Immature natural killer cell (primary cell): ENCODE measurements at places on chromosomes 13 and 19. TPM values are rescaled to one million over a fixed set of nuclear protein-coding genes. Genes with fewer than 3 reads are reported as not detected.
A peak's percentile ranks its signal among the peaks of the same experiment; 100 is the strongest.

The ZNF93 gene
- polyA plus RNA-seq: 4.8 TPM

- no peak for DNase-seq
These were observed 1.3 kb downstream of the SIRT6 start for GRCh38 chr19:4181053-4181508.

The UBL3 gene
- polyA plus RNA-seq: 27.6 TPM

DNA sequence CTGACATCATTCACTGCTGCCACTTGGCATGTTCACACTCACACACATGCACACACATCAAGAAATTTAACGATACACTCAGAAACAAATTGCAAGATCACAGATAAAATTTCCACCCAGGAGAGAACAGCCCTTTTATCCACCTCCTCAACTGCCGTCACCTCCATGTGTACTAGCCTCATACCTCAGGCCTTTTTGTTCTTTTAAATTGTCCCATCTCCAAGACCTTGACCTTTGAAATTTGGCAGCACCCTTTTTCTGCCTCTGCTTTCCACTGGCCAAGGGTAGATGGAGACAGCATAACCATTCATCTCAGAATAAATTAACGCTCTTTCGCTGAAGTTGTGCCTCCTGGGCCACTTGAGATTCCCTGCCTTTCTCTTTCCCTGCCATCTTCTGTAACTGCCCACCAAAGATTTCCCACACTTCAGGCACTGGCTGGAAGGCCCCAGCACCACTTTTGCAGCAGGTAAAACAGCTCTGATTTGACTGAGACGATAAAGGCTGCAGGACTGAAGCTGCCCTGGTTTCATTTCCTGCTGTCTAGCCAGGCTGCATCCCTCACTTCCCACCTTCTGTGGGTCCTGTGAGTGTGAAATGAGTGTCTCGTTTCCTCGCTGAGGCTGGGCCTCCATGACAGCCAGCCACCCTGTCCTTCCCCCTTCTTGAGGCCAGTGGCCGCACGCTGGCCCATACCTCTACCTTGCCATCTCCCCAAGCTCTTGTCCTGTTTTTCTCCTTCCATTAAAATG is 39.3 kb downstream of the MBNL2 start:
- DNase-seq: peak; percentile 41

GRCh38 chr19:38130399-38130798 is 93.6 kb downstream of the DPF1 start:
- DNase-seq: no peak

GRCh38 chr19:55308281-55308680 is 16.9 kb downstream of the TMEM150B start:
- DNase-seq: no peak
